ENCODE measurements at places on chromosomes 7 and 10.

- DNase-seq, result no peak
Measured at GRCh38 chr7:154916856-154917807, 85.8 kb downstream of the PAXIP1 start.

GRCh38 chr7:152710153-152710442 lies 34.2 kb upstream of the XRCC2 start:
- no peak for DNase-seq

DNA sequence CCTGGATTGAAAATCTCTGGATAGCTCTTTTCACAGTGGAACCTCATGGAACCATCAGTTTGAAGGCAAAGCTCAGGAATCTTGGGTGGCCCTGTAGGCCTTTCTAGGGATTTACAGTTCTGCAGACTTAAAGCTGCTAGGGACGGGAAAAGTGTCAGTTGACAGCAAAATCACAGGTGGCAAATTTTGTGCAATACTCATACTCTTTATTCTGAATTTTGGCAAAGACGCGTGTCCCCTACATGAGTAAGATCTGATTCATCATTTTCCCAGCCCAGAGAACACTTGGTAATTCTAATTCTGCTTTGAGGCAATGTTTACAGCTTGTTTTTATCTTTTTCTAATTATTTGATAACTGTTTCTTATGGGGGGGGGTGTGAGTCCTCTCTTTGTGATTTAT lies 3.6 kb downstream of the LRRC17 start:
- DNase-seq, result no peak

GRCh38 chr7:106795877-106796231 lies 69.2 kb upstream of the PIK3CG start:
- DNase-seq, result no peak

DNA sequence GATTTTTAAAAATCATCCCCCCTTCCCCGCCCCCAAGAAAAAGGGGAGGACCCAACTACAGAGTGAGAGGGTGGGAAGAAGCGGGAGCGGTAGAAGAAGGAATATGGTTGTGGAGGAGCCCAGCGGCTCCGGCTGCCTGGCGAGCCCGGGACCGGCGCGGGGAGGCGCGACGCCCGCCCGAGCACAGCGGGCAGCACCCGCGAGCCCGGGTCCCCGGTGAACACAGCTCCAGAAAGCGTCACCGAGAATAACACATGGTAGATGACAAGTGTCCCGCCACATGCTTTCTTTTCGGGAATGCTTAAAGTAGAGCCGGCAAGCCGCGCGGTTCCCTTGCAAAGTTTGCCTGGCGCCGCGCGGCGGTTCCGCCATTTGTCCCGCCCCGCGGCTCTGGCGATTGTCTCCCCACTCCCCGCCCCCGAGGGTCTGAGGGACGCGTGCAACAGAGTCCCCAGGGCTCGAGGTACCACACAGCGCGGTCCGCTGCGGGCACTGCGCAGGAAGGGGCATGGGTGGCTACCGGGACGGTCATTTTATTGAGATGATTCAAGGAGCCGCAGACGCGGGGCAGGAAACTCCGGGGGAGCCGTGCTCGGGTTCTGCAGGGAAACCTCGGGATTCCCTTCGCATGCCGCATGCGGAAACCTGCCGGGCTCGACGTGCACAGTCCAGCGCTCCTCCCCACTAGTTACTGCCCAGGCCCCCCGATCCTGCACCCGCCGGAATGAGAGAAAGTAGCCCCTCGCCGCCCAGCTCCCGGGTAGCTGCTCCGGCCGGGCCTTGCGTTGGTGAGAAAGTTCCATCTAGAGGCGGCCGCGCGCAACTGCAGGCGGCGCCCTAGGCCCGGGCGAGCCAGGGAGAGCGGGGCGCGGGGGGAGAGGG lies 781 bp upstream of the GRM8 start:
- peak; percentile 81 for DNase-seq
